CD4-positive, alpha-beta T cell treated with Interleukin-17A for 1 hour (primary cell): ENCODE measurements at places on chromosomes 16 and 17.

DNA sequence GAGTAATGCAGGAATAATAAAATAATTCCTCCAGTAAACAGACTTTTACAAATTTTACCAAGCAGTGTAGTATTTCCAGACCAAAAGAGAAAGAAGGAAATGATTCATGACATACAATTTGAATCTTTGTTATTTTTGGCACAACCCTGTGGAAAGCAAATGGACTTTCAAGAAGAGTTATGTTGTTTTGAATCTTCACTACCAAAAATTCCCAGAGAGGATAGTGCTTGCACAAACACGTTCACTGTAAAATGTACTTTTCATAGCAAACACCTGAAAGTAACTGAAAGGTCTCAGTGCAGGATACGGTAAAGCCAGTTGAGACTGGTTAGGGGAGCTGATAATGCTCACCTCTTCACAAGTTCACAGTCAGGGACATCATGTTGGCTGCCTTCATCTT is 107.1 kb downstream of the USP22 start:
- DNase-seq, result no peak

DNA sequence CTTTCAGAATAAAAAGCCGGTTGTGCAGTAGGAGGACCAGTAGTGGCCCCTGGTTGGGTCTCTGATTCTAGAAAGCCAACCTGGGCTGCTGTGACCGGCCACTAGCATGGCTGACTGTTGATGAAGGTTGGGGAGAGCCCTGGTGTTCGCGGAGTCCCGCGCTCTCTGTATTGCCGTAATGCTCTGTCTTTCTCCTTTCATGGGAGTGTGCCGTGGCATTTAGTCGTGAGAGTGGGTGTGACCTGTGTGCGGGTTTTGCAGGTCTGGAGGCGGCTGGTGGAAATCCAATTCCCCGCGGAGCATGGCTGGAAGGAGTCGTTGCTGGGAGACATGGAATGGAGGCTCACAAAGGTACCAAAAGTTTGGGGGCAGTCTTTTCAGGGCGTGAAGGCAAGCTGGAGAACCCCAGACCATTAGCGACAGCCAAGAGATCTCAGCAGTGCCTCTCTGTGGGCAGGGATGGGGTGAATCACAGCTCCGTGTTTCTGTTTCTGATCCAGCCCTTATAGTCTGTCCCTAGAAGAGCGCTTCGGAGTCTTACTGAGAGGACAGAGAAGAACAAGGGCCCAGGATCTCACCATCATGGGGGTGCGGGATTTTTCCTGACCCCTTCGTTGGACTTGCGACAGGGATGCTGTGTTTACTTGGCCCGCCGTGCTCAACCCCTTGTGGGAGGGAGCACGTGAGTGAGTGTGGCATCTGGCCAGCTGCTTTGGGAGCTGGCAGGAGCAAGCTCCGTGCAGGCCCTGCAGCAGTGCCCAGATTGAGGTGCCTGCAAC is 56.5 kb downstream of the RNF213 start:
- no peak for DNase-seq

- no peak for DNase-seq
Observed at GRCh38 chr17:61352781-61353491, 46.7 kb upstream of the TBX2 start.

GRCh38 chr17:76238847-76239537 is 1.3 kb downstream of the RNF157 start:
- no peak for DNase-seq

- DNase-seq, result no peak
Observed at GRCh38 chr16:11142261-11142630, 113.8 kb downstream of the SOCS1 start.

DNA sequence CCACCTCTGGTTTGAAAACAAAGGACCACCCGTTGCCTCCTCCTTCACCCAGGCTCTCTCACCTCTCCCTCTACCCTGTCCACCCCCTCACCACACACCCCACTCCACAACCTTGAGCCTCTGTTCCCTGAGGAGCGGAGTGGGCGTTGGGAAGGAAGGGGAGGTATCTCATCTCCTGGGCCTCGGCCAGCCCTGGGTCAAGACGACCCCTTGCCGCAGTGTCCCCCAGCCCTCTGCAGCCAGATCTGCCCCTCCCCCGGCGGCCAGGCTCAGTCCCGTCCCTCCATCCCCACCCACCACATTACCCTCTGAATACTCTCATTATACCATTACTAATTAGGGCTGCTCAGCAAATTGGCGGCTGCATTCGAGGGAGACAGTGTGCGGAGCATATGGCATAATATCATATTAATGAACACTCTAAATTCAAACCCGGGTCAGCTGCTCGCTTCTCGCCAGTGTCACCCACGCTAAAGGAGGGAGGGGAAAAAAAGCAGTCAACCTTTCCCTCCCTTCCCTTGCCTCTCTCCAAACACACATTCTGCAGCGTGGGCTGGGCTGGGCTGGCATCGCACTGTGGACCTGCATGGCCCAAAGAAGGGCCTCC is 123.2 kb upstream of the LHX1 start:
- DNase-seq, result no peak

GRCh38 chr16:60107437-60107836 is 1373.3 kb upstream of the GOT2 start:
- no peak for DNase-seq

GRCh38 chr16:47316442-47317015 is 144.3 kb downstream of the ITFG1 start:
- no peak for DNase-seq

GRCh38 chr16:31471241-31471874 is 594 bp upstream of the TGFB1I1 start:
- DNase-seq, result no peak

- DNase-seq, result no peak
Observed at GRCh38 chr16:49100366-49100765, 181.3 kb downstream of the CBLN1 start.

DNA sequence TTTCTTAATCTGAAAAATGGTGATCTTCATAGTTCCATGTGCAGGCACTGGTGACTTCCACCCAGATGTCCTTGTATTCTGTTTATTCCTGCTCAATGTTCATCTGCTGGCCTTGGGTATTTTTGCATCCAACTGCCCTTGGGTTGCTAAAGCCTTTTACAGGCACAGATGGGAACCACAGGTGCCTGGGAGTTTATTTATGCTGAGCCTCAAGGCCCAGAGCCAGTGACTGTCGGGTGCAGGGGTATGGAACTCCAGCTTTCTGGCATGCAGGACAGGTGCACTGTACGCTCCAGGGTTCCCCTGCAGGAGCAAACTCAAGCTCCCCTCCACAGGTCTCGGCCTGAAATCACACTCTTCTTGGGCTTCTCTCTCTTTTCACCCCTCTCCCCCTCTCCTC is 22.3 kb downstream of the DYNLRB2 start:
- DNase-seq, result no peak

DNA sequence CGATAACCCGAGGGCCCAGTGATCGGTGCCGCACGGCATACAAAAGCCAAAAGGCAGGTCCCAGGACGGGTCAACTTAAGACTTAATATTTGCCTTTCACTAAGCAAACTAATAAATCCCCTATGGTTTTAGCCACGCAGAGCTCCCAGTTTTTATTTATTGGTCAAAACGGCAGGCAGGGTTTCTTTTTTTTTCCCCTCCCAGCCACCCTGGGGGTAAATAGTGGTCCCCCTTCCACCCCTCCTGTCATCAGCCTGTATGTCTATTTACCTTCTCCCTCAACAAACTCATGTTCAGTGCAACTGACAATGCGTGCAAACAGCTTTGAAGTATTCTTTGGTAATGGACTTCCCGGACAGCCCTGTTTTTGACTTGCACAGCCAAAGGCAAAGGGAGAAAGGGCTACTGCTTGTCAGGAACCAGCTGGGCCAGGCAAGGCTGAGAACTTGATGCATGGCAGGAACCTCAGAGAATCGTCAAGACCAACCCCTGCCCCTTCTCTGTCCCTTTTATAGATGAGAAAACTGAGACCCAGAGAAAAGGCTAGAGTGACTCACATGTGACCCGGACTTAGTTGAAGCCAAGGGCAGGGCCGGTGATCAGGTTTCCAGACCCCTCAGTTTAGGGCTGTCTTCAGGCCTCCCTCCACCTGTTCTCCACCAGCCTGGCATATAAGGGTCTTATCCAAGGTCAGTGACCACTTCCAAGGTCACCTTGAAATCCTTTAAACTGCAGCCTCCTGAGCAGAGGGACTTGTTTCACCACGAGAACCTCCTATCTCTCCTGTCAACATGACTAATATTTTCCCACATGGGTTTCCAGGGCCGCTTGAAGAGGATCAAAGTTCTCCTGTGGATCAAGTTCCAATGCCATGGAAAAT is 279.0 kb downstream of the SOX9 start:
- no peak for DNase-seq

DNA sequence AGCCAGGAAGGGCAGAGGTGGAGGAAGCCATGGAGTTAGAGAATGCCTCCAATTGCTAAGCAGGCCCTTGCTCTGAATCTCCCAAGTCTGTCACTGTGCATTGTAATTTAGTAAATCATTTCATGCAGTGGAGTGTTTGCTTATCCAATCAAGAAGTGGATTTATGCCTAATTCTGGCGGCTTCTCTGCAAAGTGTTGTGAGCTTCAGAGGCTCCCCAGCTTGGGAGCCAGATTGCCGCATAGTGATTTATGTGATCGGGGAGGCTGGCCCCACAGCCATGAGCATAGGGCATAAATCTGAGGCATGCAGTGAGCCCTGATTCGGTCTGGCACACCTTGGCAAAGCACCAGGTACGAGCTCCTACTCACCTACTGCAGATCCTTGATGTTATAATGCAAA is 520.8 kb downstream of the HS3ST4 start:
- no peak for DNase-seq

DNA sequence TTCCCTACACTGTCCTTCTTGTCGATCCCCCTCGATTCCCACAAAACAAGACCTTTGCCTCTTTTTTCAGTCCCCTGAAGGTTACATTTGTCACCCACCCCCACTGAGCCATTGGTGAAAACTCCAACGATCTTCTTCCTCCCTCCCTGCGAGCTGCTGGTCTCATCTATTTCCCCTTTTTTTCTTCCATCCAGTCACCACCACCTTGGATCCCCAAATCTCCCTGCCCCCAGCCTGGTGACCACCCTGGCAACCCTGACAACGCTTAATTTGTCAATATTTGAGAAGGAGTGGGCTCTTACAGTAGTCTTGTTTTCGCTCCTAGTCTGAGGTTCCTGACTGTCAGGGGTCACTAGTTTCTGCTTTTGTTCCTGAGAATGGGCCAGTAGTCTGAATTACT is 62.9 kb downstream of the SMPD3 start:
- no peak for DNase-seq

GRCh38 chr16:57600048-57600835 is 28.2 kb upstream of the ADGRG1 start:
- DNase-seq, result peak; percentile 37

- no peak for DNase-seq
Observed at GRCh38 chr16:13014476-13014875, 113.1 kb downstream of the SHISA9 start.

DNA sequence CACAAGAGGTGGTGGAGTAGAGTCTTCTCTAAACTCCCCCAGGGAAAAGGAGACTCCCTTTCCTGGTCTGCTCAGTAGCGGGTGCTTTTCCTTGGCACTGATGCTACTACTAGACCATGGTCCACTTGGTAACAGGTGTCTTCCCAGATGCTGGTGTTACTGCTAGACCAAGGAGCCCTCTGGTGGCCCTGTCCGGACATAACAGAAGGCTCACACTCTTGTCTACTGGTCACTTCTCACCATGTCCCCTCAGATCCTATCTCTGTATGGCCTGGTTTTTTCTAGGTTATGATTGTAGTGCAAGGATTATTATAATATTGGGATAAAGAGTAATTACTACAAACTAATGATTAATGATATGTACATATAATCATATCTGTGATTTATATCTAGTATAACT is 49.7 kb upstream of the ARL4D start:
- DNase-seq, result no peak

DNA sequence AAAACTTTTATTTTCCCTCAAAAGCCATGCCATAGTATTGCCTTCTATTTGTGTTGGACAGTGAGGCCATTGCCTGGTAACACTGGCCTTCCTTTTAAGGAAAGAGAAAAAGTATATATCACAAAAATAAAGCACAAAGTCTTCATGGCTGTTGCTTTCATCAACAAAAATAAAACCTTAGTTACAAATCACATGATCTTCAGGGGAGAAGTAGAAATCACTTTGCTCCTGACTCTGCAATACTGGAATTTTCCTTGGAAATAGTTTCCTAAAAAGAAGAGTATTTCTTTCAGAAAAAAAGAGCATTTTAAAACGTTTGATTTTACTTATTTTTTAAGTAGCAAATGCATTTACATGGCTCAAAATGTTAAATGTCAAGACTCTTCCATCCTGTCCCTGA is 41.9 kb downstream of the FAM20A start:
- no peak for DNase-seq

GRCh38 chr16:19499481-19499880 is 22.4 kb downstream of the GDE1 start:
- DNase-seq, result no peak
